Right hindlimb (tissue), 1 donor: ENCODE measurements at places on chromosomes 4 and X.

DNA sequence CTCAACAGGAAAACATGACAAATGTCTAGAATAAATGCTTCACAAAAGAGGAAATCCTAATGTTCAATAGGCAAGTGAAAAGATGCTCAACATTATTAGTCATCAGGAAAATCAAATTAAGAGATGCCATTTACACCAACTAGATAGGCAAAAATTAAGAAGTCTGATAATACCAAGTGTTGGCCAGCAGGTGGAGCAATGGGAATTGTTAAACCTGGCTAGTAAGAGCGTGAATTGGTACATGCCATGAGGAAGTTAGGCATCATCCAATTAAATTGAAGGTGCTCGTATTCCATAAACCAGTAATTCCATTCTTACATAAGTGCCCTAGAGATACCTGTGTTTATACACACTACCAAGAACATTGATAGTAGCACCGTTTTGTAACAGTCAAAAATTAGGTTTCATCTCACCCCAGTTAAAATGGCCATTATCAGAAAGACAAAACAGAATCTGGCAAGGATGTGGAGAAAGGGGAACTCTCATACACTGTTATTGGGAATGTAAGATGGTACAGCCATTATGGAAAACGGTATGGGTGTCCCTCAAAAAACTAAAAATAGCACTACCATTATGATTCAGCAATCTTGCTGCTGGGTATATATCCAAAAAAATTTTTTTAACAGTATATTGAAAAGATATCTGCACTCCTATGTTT lies 14.0 kb upstream of the ZCCHC18 start:
- DNase-seq, result no peak

DNA sequence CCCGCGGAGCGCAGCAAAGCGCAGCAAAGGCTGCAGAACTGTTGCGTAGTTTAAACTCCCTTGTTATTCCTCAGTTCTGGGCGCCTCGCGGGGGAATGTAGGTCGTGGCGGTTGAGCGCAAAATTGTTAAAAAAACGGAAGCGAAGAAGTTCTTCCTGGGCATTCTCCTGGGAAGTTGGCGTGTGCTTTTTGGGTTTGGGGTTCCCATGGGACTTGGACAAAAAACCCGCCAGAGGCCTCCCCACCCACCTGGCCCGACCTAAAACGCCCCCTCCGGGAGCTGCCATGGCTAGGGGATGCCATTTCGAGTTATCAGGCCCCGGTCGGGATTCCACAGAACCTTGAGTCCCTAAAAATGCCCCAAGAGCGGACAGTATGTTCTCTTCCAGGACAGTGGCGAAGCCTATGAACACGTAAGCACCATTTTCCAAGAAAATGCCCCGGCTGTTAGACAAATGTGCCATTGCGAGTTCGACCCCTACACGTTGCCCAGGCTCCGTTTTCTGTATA lies 8.9 kb downstream of the ZIC3 start:
- DNase-seq, result no peak

DNA sequence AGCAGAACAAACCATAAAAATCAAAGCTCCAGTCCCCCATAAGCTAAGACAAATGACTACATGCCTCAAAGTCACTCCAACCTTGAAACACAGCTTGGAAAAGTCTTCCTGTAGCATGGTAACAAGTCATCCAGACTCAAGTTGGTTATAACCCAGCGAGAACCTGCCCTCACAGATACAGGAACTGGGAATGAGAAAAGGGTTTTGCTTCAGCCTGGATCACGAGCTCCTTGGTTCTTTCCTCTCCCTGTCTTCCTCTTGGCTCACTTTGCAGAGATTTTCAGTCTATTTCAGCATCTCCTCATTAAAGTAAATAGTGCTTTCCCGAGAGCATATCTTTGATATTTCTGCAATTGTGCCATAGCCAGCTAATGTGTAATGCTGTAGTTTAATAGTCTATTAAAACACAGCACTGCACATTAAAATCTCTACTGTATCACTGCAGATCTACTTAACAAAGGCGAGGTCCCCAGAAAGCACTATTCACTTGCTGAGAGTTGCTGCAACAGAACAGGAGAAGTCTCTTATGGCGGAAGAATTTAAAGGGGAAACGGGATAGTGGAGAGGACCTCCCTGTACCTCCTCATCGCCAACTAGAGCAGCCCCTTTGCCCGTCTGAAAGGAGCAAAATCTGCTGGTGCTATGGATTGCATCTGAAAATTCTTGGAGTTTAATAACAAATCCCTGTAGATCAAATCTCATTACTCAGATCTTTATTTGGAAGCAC lies 249.3 kb upstream of the GATB start:
- DNase-seq, result no peak

DNA sequence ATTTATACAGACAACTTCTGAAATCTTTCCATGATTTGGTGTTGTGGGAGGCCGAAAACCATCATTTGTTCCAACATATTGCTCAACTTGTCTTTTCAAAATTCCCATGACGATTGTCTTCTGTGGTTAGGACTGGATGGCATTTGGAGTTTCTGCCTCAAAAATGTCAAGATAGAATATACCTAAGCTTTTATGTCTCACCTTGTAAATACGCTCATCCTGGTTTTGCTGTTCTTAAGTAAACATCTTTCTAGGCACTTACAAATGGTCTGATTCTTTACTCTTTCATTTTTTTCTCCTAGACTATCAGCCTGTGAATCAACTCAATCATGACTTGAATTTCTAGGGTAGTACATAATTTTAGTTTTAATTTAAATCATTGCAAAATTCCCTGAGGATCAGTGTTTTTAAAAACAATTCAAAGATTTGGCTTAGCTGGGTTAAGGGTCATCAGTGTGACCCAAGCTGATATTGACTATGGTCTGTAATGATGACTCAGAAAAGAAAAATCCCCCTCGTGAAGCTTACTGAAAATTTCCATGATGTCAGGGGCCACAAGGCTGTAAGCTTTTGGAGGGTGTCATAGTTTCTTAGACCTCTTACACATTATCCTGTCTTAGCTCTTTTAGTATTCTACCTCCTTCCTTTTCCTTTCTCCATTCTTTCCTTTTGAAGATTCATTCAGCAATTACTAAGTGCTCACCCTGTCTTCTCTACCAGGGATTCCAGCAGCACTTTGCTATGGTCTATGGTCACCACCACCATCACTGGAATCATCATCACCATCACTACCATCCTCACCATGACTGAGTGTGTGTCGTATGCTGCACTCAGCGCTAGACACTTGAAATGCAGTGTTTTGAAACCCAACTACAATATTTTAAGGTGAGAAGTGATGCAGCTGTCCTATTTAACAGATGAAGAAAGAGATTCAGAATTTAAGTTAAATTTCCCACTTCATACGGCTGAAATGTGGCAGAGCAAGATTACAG lies 124.4 kb downstream of the CPE start:
- DNase-seq, result no peak

GRCh38 chr4:49032440-49033161 lies 46.5 kb downstream of the CWH43 start:
- DNase-seq, result no peak

DNA sequence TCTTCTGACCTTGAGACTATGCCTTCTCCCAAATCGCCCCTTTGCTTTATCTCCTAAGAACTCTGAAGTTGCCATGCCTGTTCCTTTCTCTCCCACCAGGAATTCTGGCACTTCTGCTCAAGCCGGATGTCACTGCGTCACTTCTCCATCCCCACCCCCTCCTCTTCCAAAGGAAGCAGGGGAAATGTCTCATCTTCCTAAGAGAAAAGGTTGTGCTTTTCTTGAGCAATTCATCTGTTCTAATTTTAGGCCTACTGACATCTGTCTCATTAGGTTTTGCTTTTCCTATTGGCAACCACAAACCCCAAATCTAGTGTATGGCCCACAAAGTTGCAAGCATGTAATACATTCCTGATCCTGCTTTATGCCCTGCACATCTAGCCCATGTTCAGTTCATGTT lies 163.1 kb upstream of the PLAC1 start:
- peak; percentile 34 for DNase-seq

DNA sequence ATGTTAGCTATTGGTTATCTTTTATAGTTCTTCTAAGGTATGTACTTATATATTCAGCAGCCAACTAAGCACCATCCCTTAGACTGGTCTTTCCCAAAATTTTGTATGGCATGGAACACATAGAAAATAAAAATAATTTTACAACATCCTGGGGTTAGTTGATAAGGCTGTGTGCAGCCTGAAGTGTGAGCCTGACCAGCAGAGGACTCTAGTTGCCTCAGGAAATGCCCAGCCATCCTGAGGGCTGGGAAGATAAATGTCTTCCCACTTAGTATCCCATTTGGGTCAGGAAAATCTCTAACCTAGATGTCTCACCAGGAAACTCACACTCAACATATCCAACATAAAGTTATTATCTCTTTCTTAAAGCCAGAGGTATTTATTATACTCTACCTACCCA lies 251.4 kb upstream of the POF1B start:
- DNase-seq, result no peak

DNA sequence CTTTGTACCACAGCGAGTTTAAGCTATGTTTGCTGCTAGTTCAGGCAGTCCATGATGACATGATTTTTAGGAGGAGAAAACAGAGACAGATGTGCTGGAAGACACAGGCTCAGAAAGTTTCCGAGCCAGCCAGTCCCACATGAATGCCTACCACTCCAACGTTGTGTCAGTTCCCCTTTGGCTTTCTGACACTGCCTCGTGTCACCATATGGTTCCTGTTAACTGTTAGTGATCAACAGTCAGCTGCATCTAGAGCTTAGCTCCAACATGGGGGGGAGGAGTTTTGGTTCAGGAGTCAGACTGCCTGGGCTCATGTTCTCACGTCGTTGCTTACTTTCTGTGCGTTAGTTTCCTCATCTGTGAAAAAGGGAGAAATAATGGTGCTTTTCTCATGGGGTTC lies 343.7 kb downstream of the MID1IP1 start:
- no peak for DNase-seq

DNA sequence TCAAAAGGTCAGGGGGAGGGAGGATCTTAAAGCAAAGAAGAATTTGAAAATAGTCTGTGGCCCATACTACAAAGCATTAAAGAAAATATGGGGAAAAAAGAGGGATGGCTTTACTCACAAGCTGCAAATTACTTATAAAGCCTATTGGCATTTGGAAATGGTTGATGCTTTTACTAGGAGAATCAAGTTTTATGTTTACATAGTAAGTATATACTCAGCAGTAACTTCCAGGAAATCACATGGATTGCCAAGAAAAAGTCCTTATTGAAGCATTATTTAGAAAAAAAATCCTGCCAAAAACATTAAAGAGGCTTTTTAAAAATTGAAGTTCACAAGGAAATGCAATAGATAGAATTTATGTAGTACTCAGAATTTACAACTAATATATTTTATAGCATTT lies 8.4 kb upstream of the SH3RF1 start:
- no peak for DNase-seq

DNA sequence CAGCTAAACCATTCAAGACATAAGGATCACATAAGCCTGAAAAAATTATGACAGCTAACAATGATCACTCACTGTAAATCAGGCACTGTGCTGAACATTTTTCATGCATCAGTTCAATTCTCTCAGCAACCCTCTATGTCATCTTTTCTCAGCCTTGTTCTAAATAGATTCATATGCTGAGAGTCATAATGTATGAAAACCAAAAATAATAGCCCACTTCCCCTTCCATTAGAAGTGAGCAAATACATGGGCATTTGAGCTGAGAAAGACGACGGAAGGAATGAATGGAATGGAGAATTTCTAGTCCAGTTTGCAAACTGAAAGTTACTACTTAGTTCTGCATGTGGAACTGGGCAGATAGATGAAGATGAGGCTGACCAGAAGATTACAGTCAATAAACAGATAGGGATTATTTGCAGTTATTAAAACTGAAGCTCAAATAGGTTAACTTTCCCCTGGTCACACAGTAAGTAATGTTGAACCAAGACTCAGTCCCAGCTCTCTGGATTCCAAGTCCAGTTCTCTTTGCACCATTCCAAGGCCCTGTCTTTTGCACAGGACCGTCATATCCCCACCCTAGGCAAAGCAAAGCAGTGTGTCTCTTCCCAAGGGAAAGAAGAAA lies 1.6 kb upstream of the SH3RF1 start:
- no peak for DNase-seq

- no peak for DNase-seq
These were observed 377.6 kb upstream of the GATB start for GRCh38 chr4:152138451-152138850.
